ENCODE measurements at places on chromosomes 6 and 20.

GRCh38 chr6:53413326-53413725 is 64.6 kb upstream of the ELOVL5 start:
- DNase-seq: no peak

- DNase-seq: no peak
These were observed 61.0 kb downstream of the UST start for GRCh38 chr6:148807784-148808183.

DNA sequence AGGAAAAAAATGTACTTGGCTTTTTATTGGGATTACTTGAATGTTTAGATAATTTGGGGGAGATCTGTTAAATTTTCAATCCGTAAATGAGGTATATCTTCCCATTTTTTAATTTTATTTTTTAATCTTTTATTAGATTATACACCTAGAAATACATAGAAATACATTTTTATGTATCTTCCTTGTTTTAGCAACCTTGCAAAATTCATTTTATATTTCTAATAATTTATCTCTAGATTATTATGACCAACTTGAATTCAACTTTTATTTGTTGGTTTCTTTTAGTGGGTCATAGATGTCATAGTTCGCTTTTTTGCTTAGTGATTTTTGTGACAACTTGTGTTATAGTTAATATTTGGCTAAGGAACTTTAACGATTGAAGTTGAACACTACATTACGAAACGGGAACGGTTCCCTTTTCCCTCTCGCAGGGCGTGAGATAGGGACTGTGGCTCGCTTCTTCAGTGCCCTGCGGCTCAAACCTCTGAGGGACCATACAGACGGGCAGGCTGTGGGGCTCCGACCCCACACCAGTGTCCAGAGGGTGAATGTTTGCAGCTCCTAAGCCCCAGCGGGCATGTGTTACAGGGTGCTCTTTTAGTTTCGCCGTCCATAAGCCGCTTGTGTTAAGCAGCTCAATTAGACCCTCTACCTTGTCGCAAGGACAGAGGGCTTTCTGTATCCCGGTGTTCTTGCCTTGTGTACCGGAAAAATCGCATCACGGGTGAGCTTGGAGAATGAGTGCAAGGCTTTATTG is 53.8 kb downstream of the PRND start:
- DNase-seq: no peak

DNA sequence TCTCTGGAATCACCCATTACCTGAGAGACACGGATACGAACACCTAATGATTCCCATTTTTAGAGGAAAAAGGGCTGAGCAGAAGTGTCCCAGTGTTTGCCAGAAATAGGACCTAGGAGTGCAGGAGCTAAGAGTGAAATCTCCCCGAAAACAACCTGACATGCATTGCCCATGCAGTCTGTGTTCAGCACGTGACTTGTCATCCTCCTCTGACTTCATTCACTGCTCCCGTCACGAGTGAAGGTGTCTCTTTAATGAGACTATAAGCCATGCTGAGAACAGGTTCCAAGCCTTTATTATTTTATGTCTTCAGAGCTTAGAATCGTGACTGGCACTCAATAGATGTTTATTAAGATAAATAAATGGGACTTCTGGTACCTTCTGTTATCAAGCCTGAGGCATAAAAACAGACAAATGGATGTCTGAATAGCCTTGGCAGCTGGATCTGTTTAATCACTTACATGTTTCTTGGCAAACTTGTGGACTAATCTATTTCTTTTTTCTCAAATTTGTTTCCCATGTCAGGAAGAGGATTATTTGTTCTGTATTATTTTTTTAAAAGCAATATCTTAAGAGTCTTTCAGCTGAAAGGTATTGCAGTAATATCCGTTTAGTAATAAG is 3.7 kb upstream of the MLIP start:
- no peak for DNase-seq

GRCh38 chr6:155454008-155454407 is 1.6 kb downstream of the NOX3 start:
- DNase-seq: no peak

GRCh38 chr6:41027799-41028560 is 11.0 kb downstream of the UNC5CL start:
- DNase-seq: peak; percentile 53

DNA sequence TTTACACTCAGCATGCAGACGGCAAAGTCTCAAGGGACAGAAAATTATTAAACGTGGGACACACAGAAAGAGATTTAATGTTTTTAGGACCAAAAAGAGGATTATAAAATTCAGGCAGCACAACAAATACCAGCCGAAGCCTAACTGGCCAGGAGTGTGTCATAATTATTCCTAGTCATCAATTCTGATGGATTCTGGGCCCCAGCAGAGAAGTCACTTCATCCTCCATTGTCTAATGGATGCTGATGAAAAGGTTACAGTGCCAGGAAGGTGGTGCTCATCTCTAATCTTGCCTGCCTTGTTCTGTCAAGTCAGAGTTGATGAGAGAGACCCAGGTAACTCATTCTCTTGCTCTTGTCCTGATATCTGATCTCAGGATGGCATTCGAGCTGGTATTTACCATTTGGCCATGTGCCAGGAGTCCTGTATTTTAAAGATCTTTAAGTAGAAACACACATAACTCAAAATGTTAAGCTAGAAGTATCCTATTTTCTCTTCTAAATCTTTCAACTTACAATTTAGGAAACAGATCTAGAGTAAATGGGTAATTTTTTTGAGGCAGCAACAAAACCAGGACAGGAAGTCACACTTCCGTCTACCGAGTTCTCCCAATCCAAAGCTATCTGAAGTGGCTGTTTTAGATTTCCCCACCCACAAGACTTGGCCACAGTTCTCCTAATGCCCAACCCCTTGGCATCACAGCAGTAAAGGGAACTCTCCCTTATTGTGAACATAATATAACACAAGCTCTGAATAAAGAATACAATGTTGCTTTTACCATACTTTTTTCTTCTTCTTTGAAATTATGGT is 50.0 kb downstream of the ADAT2 start:
- no peak for DNase-seq

DNA sequence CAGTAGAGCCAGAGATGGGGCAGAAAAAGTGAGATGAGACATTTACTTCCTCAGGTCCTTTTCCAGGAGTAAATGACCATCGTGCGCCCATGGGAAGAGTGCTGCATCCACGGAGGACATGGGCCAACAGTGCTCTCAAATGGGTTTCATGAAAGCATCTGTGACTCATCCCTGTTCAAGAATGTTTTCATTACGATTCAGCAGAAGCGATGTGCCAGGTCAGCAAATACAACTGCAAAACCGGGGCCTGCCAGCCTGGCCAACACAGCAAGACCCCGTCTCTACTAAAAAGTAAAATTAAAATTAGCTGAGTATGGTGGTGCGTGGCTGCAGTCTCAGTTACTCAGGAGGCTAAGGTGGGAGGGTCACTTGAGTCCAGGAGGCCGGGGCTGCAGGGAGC is 125.1 kb downstream of the LY86 start:
- DNase-seq: peak; percentile 5
